ENCODE measurements at places on chromosomes 5 and 9.

DNA sequence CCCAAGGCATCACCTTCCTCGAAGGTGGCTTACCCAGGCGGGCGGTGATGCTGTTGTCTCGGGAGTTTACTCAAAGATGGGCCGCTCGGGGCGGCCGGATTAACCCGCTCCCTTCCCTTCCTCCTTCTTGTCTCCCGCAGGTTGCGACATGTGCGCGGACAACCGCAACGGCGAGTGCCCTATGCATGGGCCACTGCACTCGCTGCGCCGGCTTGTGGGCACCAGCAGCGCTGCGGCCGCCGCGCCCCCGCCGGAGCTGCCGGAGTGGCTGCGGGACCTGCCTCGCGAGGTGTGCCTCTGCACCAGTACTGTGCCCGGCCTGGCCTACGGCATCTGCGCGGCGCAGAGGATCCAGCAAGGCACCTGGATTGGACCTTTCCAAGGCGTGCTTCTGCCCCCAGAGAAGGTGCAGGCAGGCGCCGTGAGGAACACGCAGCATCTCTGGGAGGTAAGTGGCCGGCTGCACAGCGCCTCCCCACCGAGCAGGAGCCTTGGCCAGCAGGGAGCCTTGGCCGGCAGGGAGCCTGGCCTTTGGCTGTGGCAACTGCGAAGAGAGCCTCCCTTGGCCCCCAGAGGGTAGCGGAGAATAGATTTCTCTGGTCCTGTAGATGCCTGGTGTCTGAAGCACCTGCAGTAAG, 10.6 kb downstream of the PRDM6 start:
- DNase-seq = no peak

DNA sequence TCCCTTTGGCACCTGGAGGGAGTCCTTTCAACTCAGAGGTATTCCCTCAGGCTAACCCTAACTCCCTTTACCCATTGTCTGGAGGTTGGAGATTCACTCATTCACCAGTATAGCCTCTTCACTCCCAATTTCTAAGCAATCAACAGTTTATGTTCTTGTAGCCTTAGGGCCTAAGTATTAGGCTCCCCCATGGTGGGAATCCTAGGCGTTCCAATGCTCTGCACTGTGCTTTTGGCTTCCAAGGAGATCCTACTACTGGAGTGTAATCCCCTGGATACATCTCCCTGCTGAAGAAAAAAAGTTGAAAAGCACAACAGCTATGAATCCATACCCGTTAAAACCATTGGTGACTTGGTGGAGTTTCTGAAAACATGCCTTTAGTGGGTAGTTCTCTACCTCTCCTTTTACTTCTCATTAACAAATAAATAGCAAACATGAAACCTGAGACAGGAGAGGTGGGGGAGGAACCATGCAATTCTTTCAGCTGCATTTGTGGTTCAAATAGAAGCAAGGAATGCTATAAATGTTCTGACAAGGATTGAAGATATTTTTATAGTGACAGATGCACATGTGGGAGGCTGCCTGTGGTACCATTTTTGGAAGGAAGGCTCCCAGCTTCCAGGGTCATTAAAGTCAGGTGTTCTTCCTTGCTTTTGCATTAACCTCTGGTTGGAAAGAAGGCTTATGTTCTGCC, 397.1 kb downstream of the DMAC1 start:
- no peak for DNase-seq

DNA sequence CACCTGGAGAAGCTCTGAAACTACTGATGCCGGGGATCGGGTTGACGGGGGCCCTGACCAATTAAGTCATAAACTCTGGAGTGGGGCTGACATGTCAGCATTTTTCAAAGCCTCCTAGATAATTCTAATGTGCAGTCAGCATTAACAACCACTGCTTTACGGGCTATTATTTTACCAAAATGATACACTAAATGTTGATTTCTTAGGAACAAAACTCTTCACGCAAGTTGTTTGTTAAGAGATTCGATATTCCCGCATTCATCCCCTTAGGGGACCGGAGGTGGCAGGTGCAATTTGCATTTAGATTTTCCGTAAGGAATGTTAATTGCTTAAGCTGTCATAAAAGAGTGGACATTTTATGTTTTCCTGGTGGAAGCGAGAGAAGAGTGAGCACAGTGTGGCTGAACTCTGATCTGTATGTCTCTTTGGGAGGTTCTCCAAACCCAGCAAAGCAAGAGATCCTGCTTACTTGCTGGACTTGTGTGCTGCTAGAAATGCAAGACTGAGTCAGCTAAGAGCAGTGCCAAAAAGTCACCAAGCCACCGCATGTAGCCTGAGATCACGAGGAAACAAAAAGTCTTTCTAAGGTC, 77.6 kb downstream of the UGCG start:
- no peak for DNase-seq

DNA sequence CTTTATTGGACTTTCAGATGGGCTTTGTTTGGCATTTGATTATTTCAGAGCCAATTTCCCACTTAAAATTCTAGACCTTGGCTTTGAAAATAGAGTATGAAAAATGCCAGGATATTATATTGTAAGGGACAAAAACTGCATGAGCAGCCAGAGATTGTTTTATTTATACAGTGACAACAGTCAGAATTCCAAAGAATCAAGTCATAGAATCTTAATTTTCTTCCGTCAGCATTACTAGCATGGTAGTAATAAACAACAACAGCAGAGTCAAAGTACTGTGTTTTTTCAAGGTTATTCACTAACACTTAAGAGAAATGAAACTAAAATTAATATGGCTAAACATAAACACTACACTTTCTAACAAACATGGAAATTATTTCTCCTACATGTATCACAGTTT, 52.2 kb downstream of the MLLT3 start:
- DNase-seq = no peak

GRCh38 chr9:33187519-33188218, 20.5 kb upstream of the B4GALT1 start:
- no peak for DNase-seq

Data from GOT3 (cell line).